Urinary bladder (tissue), 4 donors: ENCODE measurements at places on chromosomes 6 and 20.

DNA sequence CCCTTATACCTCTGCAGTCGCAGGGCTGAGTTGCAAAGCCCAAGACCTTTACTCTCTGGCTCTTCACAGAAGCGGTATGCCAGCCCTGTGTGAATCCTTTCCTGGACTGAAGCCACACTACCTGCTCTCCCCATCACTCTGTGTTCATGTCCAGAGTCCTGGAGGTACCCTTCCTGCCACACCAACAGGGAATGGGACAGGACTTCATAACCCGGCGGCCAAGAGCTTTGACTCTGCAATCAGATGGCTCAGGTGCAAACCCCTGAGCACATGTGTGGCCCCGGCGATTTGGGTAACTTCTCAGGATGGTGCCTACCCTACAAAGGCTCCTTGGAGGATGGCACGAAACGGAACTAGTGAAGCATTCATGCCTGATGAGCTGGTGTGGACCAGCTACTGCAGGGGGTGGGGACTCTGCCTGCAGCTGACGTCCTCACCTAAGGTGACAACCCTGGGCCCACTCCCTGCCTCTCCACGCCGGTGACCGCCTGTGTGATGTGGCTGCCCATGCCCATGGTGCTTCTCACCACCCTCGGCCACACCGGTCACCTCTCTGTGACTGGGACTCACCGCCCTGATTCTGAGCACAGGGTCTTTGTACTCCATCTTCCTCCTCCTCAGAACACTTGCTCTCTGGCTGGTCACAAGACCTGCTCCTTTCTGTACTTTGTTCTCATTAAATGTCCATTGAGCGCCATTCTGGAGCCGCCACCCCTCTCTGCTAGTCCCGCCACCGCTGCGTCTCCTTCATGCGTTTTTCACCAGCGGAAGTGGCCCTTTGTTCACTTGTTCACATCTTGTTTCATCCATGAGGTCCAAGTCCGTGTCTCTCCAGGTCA, 116.7 kb downstream of the SULF2 start:
- no peak for DNase-seq

DNA sequence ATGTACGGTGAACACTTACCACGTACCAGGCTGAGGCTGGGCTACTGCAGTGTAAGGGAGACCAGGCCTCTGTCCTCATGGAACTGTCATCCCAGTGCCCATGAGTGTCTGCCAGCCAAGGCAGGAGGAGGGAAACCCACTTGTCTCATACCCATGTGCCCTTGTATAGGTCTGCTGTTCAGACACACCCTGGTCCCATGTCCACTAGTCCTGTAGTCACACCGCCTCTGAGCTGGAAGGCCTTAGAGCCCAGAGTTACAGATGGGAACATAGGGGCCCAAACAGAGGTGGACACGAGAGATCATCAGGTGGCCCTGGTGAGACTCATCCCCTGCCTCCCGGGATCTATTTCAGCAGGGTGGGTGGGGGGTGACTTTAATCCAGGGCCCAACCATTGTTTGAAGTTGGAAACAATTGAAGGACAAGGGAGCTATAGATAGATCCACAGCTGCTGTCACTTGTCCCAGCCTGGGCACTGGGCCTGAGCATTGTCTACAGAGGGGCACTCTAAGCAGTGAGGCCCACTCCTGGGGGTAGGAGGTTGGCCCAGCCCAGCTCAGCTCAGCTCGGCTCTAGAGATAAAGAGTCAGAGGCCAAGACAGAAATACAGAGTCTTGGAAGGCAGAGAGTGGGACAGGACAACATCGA, 14.6 kb downstream of the MYH7B start:
- DNase-seq = no peak

GRCh38 chr20:23397961-23398360, 23.3 kb downstream of the NAPB start:
- DNase-seq = no peak

- DNase-seq = peak; percentile 46
Measured at GRCh38 chr6:113909224-113909856, 52.2 kb downstream of the MARCKS start.

GRCh38 chr20:49310705-49311104, 32.8 kb upstream of the ZNFX1 start:
- DNase-seq = no peak

DNA sequence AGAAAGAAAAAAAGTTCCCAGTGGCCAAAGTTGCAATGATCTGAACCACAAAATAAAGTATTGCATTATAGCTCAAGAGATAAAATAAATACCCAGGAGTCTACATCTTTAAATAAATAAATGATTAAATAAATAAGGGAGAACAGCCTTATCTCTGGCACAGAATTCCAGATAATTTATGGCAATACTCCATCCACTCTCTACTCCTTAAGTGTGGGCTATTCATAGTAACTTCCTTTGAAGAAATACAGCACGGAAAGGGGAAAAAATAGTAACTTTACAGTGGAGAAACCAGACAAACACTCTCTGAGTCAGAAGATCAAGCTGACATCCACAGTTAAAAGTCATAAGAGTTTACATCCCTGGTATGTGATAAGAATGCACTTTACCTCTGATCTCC, 11.6 kb downstream of the AURKA start:
- DNase-seq = no peak

DNA sequence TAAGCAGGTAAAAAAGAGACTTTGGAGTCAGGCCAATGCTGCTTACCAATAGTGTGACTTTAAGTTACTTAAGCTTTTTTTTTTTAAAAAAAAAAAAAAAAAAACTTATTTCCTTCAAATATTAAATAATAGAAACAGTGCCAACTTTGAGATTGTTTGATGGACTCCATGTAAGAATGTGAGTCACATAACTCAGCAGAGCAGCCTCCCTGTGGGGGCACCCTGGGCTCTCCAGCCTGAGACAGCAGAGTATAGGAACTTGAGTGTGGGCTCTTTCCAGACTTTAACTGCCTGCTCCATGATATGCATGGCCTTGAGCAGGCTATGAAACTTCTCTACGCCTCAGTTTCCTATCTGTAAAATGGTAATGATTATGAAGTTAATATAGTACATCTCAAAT, 113.3 kb upstream of the SAMD5 start:
- no peak for DNase-seq

- no peak for DNase-seq
Measured at GRCh38 chr20:61770113-61770585, 295.5 kb downstream of the TAF4 start.

- no peak for DNase-seq
Measured at GRCh38 chr20:38650010-38650409, 48.4 kb downstream of the ARHGAP40 start.

DNA sequence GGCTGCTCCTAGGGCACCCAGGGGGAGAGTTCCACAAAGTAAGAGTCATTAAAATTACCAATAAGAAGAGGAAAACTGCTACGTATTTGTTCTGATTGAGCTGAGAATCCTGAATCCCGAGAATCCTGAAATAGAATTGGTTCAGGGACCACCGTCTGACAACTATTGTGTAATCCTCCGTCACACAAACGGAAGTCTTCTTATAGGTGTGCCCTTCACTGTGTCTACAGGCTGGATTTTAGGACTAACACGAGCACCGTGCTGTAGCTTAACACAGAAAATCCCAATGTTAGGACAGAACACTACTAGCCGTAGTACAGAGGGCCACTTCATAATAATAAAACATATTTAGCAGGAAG, 50.6 kb upstream of the RNF182 start:
- no peak for DNase-seq

GRCh38 chr6:34791164-34791700, 651 bp upstream of the BLTP3A start:
- DNase-seq = peak; percentile 28

- no peak for DNase-seq
Measured at GRCh38 chr20:33670715-33671499, 3.3 kb downstream of the NECAB3 start.
